NCI-H2029 treated with DMSO at 0.1 percent for 48 hours (cell line): ENCODE measurements at places on chromosomes 6 and 20.

DNA sequence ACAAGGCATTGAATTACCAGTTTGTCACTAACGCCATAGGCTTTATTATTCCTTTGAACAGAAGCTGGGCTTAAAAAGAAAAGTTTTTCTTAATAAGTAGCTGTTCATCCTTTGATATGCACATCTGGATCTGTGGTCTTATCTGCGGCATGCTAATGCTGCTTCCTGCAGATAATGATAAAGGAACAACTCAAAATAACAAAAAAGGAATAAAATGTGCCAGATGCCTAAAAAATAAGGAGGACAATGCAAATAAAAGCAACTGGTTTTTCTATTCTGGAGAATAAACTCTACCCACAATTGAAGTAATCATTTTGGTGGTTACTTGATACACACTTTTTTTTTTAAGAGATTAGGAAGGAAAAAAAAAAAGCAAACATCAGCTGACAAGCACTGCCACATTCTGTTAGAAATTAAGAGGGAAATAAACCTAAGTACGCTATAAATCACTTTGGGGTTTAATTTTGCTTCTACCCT is 156.8 kb upstream of the SALL4 start:
- no peak for DNase-seq

DNA sequence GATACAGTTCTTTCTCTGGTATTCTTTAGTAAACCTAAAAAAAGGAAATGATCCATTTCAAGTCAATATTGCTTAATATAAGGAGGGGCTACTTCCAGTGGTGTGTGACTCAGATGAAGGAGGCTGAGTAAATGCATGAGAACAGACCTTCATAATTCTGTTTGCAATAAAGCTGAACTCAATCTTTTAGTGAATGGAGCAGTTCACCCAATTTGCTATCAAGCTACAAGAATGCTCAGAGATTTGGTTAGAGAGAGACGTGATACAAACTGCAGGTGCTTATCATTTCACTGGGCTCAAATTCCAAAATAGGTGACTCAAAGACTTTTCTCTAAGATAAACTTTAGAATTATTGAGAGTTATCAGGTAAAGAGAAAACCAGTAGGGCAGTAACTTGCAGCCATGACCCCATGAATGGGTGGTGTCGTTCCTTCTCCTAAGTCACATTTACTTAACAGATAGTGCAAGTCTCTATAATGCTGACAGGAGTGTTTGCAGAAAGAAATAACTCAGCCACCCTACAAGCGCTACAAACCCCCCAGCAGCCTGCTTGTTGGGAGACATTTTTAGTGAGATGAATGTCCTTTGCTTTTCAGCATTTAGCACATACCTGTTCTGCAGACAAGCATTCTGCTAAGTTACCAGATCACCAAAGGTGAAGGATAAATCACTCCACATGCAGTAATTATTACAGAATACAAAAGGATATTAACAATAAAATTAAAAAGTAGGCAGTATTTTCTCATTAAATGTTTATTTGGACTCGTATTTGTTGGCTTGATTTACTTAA is 16.4 kb upstream of the BLOC1S5 start:
- no peak for DNase-seq

GRCh38 chr20:21269772-21270171 is 33.4 kb upstream of the XRN2 start:
- no peak for DNase-seq

DNA sequence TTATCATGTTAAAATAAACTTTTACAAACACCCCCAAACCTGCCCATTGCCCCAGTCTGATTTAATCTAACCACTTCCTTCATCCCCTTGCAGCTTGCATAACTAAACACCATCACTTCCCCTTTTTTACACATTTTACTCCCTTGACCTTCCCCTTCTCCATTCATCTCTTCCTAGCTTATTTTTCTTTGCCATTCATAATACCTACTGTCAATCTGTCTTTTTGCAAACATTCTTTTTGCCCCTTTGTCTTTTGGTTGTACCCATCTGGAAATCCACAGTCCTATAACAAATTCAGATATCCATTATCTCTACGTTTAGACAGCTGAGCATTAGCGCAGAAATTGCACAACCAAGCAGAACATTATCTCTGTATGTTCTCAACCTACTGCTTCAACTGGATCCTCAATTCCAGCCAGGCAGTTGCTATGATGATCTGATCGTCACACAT is 51.2 kb downstream of the C6orf52 start:
- DNase-seq = no peak

- DNase-seq = no peak
Measured at GRCh38 chr6:137216875-137217553, 2.2 kb downstream of the IFNGR1 start.
